ENCODE measurements at places on chromosomes 1 and 21. TPM values are rescaled to one million over a fixed set of nuclear protein-coding genes. Genes with fewer than 3 reads are reported as not detected.

Gene VHLL
- total RNA-seq: 0.92 TPM

Gene LORICRIN
- total RNA-seq: not detected

Gene SFN
- total RNA-seq: 0.20 TPM

Gene SMCP
- total RNA-seq: not detected

Gene DCDC2B
- not detected for total RNA-seq

Gene TLCD4
- 0.26 TPM for total RNA-seq

Gene CFHR3
- total RNA-seq: not detected

Gene OR2L2
- not detected for total RNA-seq

Gene TFF3
- not detected for total RNA-seq

Gene LIN28A
- not detected for total RNA-seq

Gene ICOSLG
- 1.5 TPM for total RNA-seq

Gene VAV3
- 0.69 TPM for total RNA-seq

Gene CELA3A
- not detected for total RNA-seq

Gene ACTL8
- 0.07 TPM for total RNA-seq
